ENCODE measurements at places on chromosomes 4 and X.

DNA sequence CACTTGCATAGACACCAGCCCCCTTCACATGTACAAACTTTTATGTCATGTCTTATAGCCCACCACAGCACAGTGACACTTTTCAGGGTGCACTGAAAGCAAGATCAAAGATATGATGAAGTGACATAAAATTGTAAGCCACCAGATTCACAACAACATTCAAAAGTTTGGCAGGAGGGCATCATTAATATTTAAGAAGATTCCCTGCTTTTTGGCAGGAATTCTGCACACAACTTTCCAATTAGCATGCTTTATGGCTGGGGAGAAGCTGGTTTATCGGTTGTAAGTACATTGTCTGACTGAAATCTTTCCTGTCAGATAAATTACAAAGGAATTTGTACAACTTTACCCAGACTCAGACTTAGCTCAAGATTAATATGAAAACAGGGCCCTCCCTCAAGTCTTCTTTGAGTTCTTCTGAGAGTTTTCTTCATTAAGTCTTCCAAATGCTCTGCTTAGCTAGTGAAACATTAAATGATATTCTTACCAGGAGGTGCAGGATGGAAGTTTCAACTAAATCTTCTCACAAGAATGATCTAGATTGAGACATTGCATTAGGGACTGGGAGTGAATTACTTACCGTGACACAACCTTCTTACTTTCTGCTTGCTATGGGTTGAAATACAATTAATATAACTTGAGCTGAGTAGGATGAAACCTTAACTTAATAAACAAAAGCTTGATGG lies 523.8 kb downstream of the PPARGC1A start:
- DNase-seq: no peak

GRCh38 chr4:47659342-47659741 lies 174.3 kb downstream of the ATP10D start:
- no peak for DNase-seq

DNA sequence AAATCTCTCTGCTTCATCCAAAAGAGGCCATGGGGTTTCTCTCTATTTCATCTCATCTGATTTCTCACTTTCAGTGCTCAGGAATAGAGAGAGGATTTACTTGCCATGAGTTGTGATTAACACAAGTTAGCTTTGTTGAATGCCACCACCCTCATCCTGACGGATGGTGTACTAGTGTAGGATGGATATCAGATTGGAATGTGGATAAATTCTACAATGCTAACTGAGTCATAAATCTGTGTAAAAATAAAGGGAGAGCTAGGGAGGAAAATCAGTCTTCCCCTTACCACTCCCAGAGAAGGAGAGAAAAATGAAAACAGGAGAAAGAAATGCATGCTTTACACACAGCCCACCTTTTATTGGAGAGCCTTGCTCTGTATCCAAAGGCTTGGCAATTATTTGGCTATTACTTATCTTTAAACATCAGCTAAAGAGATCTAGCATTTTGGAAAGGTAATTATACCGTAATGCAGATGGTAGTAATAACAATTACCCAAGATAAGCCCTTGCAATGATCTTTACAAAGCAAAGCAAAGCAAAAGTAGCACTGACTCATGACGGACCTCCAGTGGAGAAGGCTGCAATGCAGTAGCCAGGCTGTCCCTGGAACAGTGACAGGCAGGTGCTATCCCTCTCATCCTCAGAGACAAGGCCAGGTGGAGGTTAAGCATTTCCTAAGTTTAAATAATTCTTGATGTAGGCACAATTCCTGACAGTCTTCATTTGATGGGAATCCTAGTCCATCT lies 306.3 kb upstream of the PPARGC1A start:
- no peak for DNase-seq

GRCh38 chr4:177282284-177282835 lies 27.3 kb upstream of the NEIL3 start:
- no peak for DNase-seq

DNA sequence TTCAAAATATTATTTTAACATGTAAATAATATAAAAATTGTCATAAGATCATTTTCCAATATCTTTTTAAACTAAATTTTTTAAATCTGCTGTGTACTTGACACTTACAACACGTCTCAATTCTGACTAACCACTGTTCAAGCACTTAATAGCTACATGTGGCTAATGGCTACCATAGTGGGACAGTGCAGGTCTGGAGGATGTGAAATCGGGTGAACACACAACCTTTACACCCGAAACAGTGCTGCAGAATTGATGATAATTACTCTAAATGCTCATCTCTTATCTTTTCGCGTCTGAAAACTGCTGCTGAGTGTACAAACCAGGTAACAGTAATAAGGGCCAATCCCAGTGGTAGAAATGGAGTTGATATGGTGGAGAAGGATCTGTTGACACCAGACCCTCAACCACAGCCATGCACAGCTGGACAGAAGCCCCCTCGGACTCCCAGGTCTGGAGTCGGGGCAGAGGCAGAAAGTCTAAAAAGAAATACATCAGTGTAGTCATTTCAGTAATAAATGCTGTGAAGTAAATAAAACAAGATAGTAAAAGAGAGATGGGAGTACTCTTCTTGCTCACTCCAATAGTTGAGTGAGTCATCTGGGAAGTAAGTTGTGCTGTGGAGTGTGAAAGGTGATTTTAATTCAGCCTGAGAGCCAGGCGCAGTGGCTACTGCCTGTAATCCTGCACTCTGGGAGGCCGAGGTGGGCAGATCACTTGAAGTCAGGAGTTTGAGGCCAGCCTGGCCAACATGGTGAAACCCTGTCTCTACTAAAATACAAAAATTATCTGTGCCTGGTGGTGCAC lies 150.0 kb downstream of the CBR4 start:
- DNase-seq: no peak

- no peak for DNase-seq
Observed at GRCh38 chr4:81881855-81882621, 410.3 kb upstream of the RASGEF1B start.

DNA sequence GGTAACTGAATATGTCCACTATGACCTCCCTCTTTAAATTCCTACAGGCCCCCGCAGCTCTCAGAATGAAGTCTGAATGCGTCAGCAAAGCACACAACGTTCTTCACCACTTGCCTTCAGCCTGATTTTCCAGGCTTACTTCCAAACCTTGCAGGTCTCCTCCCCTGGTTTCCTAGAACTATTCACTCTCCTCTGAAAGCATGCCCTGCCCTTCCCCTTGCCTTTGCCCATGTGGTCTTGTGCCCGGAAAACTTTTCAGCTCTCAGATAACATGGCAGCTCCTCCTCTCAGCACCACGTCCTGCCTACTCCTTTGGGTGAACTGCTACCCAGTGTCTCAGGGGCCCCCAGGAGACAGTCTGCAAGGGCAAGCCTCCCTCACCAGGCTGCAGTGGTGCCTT lies 268.5 kb upstream of the LDB2 start:
- no peak for DNase-seq
